ENCODE measurements at places on chromosomes 1 and 21.

DNA sequence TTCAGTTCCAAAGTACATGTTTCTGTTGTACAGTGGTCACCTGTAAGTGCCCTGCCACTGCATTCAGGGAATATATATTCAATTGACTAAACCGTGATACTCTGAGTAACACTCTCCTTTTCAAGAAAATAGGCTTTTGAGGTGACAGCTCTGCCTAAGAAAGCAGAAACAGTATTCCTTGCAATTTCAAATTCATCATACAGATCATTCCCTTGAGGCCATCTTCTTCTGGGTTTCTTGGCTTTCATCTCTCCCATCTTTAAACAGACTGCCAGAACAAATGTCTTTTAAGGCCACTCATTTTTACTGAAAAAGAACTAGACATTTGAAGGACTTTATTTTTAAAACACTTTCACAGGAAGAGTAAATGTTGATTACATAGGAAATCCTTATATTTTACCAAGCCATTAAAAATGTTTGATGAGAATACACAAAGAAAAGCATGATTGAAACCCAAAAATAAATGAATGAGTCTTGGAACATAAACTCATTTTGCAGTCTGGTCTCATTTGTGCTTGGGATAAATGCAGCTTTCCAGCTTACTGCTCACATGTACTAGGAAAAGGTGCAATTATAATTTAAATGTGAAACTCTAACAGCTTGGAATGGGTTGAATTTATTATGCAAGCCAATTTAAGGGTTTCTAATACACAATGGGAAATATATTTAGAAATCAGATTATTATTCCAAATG lies 34.7 kb downstream of the PLPPR5 start:
- no peak for DNase-seq

- DNase-seq, result no peak
Measured at GRCh38 chr1:181675091-181675917, 192.0 kb downstream of the CACNA1E start.

DNA sequence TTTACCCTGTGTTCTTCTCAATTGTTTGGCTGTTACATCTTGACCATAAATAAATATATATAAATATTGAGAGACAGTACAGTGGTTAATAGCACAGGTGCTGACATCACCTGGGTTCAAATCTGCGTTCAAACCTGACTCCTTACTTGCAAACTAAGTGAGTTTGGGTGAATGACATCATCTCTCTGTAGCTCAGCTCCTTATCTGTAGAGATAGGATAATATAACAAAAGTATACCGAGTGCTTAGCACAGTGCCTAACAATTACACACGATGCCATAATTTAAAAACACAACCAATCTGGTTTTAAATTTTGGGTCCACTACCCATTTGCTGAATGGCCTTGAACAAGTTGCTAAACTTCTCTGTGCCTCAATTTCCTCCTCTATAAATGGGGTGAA lies 86.6 kb downstream of the RRAGC start:
- no peak for DNase-seq

DNA sequence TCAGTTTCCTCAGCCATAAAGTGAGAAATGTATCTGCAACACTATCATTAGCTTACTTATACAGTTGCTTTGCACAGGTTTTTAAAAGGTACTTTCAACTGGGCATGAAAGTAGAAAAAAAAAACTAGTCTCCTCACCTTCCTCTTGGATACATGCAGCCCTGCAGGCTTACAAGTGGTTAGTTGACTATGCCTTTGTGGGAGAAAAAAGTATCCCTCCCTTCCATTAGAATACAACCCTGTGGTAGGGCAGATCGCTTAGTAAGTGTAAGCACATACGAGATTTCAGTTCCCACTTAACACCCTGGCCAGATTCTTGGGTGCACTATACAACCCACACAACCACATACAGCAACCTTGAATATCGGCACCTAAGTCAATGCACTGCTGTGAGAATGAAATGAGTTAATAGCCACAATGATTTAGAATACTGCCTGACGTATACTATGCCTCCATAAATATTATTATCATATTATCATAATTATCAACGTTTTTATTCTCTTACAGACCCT lies 54.7 kb downstream of the PIGK start:
- no peak for DNase-seq

- DNase-seq, result no peak
Measured at GRCh38 chr1:17308593-17308992, 596 bp downstream of the PADI4 start.

- DNase-seq, result no peak
Measured at GRCh38 chr1:12600335-12600734, 17.7 kb downstream of the DHRS3 start.

DNA sequence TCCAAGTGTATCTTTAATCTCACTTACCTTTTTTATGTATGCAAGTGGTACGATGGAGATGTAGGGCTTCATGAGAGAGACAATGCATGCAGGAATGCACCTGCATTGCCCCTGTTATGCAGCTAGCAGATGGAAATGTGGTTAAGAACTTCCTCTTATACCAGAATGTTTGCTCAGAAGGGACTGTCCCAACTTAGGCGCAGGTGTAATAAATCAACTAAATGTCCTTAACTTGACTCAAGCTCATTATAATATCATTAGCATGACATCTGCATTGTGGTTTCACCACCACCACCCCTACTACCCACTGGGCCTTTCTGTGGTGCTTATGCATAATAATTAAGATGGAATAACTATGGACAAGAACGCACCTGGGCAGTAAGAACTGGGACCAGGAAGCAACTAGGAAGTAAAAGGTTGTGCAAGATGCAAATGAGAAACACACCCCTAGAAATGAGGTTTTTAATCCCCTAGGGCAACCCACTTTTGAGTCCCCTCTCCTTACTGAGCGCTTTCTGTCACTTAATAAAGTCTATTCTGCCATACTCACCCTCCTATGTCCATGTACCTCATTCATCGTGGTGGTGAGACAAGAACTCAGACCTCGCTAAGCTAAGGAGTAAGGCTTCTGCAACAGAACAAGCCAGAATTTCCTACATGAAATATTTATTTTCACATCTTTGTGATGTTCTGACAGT lies 1103.3 kb upstream of the B3GALT2 start:
- DNase-seq, result no peak

- DNase-seq, result no peak
Measured at GRCh38 chr1:167938080-167938636, 1.3 kb upstream of the MPC2 start.

Data from fibroblast of villous mesenchyme (primary cell).